NCI-H1417 (cell line): ENCODE measurements at places on chromosomes 13 and 19.

DNA sequence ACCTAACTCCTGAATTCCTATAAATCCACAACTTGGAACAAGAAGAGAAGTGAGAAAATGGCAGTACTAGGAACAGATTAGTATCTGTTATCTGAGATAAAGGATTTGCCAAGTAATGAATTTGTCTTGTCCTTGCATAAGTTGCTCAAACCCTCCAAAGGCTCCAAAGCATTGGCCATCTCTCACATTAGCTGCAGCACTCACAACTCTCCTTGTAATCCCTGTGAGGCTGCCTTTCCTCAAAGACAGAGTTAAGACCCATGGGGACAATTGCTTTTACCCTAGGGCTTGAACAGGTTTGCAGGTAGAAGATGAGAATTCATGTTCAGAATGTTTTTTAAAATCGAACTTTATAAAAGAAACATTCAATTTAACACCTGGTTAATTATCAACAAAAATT lies 1702.2 kb downstream of the EFNB2 start:
- no peak for DNase-seq

DNA sequence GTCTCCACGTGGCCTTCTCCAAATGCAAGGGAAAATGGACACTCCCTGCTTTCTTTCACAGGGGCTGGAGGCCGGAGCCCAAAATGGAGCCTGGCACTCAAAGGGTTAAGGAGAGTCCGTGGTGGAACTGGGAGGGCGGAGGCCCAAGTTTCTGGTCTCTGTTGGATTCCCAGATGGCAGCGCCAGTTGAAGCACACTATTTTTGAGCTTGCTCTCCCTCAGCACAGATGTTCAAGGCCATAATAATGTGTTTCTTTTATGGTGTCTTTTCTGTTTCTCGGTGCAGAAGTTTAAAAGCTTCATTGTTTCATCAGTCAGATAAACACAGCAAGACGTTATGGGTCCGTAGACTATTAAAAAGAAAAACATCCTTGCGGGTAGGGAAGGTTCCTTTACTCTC lies 67.6 kb downstream of the TNFRSF19 start:
- no peak for DNase-seq

DNA sequence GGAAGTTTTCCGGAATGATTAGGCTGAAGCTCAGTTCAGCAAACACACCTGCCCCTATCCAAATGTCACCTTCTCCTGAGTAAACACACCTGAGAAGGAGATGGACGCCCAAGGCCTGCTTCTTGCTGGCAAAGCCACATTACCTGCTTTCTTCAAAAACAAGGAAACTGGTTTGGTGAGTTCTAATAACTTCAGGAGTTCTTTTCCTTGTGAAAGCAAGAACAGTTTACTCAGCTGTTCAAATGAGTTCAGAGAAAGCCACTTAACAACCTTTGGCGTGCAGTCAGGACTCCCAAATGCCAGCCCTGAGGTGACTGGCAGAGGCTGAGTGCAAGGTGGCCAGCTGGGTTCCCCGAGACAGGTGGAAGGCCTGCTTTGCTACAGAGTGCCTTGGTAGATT lies 160.5 kb downstream of the STK24 start:
- DNase-seq = peak; percentile 87

DNA sequence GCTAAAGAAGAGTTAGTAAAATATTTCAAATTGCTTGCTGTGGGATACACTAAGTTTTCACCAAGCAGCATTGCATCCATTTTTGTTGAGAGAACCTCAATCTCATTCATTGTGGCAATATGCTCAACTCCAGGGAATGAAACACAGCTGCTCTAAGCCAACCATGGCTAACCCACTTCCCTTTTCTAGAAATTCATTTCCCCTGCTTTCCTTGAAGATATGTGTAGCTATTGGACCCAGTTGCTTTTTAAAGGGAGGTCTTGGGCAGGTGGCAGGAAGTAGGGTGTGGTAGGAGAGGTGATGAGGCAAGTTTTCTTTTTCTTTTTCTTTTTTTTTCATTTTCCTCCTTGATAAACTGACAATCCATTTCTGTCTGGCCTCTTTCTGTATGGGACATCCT lies 452.2 kb downstream of the FGF14 start:
- DNase-seq = no peak

GRCh38 chr19:52734893-52735661 lies at the start of gene ZNF611:
TSS of gene ZNF611 (minus strand) at chr19:52735044. CDS start at chr19:52715894, 19,150 bp downstream.
- peak; percentile 97 for DNase-seq
